ENCODE measurements at places on chromosomes 3 and 15. TPM values are rescaled to one million over a fixed set of nuclear protein-coding genes. Genes with fewer than 3 reads are reported as not detected.

GOLGA8M gene
- not detected for total RNA-seq

GRCh38 chr15:90915808-90916440 is 12.8 kb downstream of the MAN2A2 start:
- ATAC-seq: no peak
- H3K27me3 ChIP-seq: no peaks in the 10 kb centered on the region
- H3K4me3 ChIP-seq: no peak overlapping the region
- no peak overlapping the region for H3K27ac ChIP-seq
- H3K36me3 ChIP-seq: peaks cover 98% of the 10 kb centered on the region
- H3K4me1 ChIP-seq: peaks cover 4% of the 10 kb centered on the region

DNA sequence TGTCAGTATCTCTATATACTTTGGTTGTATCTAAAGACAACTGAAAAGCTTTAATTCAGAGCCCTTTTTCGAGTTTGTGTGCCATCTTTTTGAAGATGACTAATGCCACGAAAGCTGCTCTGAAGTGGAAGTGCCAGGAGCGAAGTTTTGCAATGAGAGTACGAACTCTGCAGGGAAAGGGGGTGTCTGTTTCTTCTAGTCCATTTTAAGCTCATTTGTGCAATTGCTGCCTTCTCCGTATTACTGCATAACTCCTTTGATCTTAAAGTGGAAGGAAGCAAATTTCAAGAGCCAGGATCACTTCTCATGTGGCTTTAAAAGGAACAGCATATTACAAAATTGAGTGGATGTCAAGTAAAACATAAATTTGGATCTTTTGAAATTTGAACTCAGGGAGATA is 245.3 kb downstream of the FEZF2 start:
- no peak overlapping the region for H3K4me3 ChIP-seq
- ATAC-seq: no peak
- no peaks in the 10 kb centered on the region for H3K36me3 ChIP-seq
- H3K4me1 ChIP-seq: no peaks in the 10 kb centered on the region
- H3K27me3 ChIP-seq: no peaks in the 10 kb centered on the region

- ATAC-seq: no peak
- H3K27me3 ChIP-seq: no peaks in the 10 kb centered on the region
- no peak overlapping the region for H3K4me3 ChIP-seq
Measured at GRCh38 chr3:57896031-57896430, 112.2 kb upstream of the FLNB start.

GRCh38 chr3:122794779-122795673 is at the start of gene SLC49A4:
TSS of gene SLC49A4 (plus strand) at chr3:122795069. CDS start at chr3:122795193, 124 bp downstream.
- peak within 1 kb of the TSS; percentile 85 for H3K27ac ChIP-seq
- H3K27me3 ChIP-seq: no peaks in the 10 kb centered on the region
- no peak within 1 kb of the TSS for H3K4me3 ChIP-seq
- ATAC-seq: peak; percentile 81
- H3K4me1 ChIP-seq: peaks cover 20% of the 10 kb centered on the region

All from activated T-helper 17 cell treated with anti-CD3 and anti-CD28 coated beads, Interleukin-2, amount 50 U/mL, for 72 hours (primary cell).